ENCODE measurements at places on chromosomes 2 and 18. TPM values are rescaled to one million over a fixed set of nuclear protein-coding genes. Genes with fewer than 3 reads are reported as not detected.

DNA sequence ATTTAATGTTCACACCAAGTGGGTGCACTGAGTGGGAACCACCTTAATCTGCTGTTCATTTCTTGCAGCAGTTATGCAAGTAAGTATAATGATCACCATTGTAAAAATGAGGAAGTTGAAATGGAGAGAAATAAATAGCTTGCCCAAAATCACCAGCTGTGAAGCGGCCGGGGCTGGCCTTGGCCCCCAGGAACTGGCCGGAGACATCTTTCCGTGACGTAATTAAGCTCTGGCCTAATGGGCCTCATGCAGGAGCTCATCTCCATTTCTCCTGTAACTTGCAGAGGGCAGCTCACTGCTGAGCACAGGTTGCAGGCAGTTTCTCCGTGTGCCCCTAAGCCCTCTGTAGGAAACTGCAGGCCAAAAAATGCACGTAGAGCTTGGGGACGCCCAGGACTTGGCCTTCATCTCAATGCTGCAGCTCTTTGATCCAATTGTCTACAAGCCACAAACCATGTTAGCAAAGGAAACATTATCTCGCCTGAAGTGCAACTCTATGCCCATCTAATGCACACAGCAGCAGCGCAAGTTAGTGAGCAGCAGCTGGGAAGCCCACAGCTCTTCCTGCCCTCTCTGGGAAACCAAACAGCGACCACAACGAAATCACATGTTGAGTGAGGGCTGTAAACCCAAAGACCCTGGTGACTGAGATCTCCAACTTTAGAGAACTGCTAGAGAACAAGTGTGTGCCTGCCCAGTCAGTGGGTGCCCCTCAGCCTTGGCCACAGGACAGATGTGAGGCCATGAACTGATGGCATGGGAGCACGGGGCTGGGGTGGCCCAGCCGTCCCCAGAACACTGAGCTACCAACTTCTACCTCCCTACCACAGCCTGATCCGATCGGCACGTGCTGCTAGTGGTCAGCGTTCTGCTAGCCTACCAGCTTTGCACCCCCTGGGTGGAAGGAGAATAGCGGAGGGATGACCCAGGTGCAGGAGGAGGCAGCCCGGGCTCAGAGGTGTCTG lies 28.8 kb downstream of the APCDD1 start:
- DNase-seq, result no peak

TUBB8B gene
- total RNA-seq, result not detected

GRCh38 chr2:135525786-135526185 lies 5.2 kb downstream of the ZRANB3 start:
- DNase-seq, result no peak

- DNase-seq, result no peak
These were observed 75.4 kb upstream of the HNMT start for GRCh38 chr2:137888845-137889244.

- no peak for DNase-seq
These were observed 36.9 kb downstream of the KIF1A start for GRCh38 chr2:240782886-240783818.

Measured in suprapubic skin (tissue), 4 donors.